Activated CD8-positive, alpha-beta T cell treated with anti-CD3 and anti-CD28 coated beads, Interleukin-2, amount 10 ng/mL, durations not matched to agents 7 days and 5 days (primary cell): ENCODE measurements at places on chromosomes 5 and 9. TPM values are rescaled to one million over a fixed set of nuclear protein-coding genes. Genes with fewer than 3 reads are reported as not detected.

DNA sequence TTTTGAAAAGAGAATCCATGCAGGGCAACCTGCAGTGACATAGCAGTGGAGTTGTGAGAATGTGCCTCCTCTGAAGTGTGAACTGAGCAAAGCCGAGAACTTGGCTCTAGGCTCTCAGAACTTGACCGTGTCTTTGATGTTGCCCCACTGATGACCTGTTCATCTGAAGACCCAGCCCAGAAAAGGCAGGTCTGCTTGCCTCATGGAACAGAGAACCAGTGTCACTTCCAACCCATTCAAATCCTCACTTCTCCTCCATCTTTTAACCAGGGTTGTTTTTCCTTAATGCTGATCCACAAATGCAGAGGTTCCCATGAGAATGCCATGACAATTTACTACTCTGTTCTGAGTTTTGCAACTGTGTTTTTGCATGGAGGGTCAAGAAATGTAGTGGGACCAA lies 155.4 kb downstream of the MED10 start:
- DNase-seq, result no peak

DNA sequence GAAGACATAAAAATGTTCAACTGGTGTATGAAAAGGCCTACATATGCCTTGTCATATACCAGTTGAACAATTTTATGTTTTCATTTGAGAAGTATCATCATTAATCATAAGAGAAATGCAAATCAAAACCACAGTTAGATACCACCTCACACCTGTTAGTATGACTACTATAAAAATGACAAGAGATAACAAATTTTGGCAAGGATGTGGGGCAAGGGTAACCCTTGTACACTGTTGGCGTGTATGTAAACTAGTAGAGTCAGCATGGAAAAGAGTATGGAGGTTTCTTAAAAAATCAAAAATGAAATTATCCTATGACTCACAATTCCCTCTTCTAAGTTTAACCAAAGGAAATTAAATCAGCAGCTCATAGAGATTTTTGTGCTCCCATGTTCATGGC lies 250.4 kb upstream of the ST8SIA4 start:
- no peak for DNase-seq

Gene APC
- 21.5 TPM for total RNA-seq

GRCh38 chr5:923281-923873 lies 30.7 kb downstream of the TRIP13 start:
- DNase-seq, result peak; percentile 84

DNA sequence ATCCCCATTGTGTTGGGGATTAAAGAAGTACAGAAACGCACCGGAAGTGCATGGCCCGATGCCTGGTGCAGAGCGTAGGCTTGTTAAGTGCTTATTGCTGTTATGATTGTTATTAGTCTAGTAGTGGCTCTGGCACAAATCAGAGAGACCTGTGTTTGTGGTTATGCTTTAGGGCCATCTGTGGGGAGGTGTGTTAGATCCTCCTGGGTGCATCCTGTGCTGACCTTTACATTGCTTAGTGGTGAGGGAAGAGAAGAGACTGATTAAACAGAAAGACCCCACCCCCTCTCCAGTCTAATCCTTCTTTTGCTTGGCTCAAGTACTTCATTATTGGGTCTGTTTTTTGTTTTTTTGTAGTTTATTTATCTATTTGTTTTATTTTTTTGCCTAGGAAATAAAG lies 112.7 kb upstream of the SPRY4 start:
- no peak for DNase-seq

Gene TTC23L
- not detected for total RNA-seq

Gene PHF24
- total RNA-seq, result not detected

Gene KIF20A
- total RNA-seq, result 70.1 TPM

GRCh38 chr9:36551129-36551528 lies 21.6 kb upstream of the MELK start:
- no peak for DNase-seq

Gene FOXD4
- not detected for total RNA-seq

DNA sequence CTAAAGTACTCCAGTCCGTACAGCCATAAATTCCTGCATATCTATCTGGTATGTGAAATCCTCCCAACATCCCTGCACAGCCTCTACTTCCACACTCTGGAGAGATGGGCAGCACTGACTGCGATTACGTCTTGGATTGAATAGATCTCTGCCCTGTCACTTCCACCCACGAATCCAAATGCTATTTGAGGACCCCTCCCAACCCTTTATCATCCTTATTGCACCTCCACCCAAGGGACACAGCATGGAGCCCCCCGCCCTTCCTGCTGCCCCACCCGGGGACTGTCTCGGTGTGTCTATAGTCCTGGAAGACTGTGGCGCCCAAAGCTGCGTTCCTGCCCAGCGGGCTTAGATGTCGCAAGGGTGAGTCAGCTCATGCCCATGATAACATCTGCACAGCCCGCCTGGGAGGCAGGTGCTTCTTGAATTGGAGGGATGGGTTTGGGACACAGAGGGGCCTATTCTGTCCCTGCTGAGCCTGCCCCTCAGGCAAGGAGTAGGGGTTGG lies 105.7 kb upstream of the HAND1 start:
- no peak for DNase-seq

- no peak for DNase-seq
Observed at GRCh38 chr5:4100739-4101138, 505.1 kb downstream of the IRX1 start.

Gene PDGFRB
- total RNA-seq, result 49.0 TPM

Gene GFI1B
- not detected for total RNA-seq

DNA sequence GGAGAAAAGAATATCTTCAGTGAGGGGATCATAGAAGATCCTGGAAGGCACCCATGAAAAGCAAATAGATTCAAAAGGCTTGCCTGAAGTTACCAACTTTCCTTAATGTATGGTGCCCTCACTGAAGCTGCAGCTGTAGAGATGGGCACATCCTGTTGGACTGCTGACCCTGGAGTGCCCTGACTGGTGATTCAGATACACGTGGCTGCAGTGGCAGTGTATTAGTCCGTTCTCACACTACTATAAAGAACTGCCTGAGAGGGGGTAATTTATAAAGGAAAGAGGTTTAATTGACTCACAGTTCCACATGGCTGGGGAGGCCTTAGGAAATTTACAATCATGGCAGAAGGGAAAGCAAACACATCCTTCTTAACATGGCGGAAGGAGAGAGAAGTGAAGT lies 80.3 kb downstream of the OSMR start:
- no peak for DNase-seq

Gene SNCAIP
- total RNA-seq, result not detected

Gene ECPAS
- 59.1 TPM for total RNA-seq

GRCh38 chr9:18493451-18493993 lies 19.6 kb downstream of the ADAMTSL1 start:
- no peak for DNase-seq

DNA sequence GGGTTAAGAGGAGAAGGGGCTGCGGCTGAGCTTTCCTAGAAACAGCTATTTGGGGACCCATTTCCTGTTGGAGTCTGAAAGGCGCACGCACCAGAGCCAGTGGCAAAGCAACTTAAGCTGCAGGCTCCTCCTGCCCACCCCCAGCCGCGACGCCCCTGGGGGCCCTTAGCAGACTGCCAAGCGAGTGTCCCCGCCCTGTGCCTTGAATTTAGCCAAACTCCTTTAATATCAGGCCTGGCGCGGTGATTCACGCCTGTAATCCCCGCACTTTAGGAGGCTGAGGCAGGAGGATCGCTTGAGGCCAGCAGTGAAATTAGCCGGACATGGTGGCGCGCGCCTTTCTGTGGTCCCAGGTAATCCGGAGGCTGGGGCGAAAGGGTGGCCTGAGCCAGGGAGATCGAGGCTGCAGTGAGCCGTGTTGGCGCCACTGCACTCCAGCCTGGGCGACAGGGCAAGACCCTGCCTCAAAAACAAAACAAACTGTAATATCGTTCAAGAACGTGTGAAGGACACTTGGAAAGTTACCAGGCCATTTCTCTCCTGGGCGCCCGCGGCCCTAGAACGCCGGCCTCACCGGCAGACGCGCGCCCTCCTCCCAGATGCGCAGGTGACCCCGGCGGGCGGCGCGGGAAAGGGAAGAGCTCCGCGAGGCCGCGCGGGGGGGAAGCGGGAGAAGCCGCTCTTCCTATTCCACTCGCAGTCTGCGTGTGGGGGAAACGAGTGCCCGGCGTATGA lies 1.0 kb upstream of the F2R start:
- DNase-seq, result peak; percentile 49

- peak; percentile 74 for DNase-seq
Observed at GRCh38 chr9:19161257-19162025, 34.1 kb upstream of the PLIN2 start.

- no peak for DNase-seq
Observed at GRCh38 chr9:88435336-88435735, 47.1 kb downstream of the SPIN1 start.
